ENCODE measurements at places on chromosomes 12 and 14.

GRCh38 chr12:111981987-111982386, 31.0 kb downstream of the TMEM116 start:
- no peak for DNase-seq

DNA sequence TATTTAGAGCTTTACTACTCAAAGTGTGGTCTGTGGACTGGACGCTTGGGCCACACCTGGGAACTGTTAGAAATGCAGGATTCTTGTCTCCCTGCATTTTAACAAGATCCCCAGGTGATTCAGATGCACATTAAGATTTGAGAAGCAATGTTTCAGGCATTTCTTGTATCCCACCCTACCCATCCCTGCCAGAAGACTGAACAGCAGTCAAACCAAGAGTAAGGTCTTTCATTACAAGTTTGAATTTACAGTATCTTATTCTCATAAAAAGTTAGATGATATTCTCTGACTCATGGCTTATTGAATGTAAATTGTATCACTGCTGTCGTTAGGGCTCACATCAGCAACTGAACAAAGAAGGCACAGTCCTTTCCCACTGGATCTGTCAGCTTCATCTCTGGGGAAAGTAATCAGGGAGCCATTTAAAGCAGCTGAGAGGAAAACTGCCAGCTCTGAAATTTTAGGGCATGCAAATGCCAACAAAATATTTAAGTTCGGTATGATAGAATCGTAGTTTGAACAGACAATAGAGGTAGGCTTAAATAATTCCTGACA, 141.1 kb downstream of the AKAP6 start:
- no peak for DNase-seq

DNA sequence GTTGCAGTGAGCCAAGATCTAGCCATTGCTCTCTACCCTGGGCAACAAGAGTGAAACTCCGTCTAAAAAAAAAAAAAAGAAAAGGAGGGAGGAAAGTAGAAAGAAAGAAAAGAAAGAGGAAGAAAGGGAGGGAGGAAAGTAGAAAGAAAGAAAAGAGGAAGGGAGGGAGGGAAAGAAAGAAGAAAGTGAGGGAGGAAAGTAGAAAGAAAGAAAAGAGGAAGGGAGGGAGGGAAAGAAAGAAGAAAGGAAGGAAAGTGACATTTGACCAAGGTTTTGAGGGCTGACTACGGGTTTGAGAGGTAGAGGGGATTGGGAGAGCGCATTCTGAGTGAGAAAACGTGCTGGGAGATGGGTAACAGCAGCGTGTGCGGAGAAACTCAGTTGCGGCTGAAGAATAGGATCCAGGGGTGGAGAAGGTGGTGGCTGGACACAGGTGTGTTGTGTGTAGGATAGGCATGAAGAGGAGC, 521 bp upstream of the PAPLN start:
- no peak for DNase-seq

- DNase-seq = no peak
These were observed 69.1 kb upstream of the NAP1L1 start for GRCh38 chr12:76153616-76154015.

DNA sequence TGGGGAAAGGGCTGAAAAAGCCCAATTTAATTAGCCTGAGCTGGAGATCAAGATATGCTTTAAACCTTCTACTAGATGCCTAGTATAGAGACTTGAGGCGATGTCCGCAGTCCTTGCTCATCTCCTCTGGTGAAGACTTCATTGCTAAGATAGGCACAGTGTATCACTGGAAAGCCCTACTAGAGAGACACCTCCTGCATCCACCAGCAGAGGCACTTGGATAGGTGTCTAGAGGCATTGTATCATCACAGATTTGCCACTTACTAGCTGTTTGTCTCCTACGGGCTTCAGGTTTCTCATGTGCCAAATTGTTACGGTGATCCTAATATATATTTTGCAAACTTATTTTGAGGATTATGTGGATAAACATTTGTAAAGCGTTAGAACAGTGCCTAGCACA, 1048.5 kb downstream of the GALC start:
- DNase-seq = peak; percentile 1

DNA sequence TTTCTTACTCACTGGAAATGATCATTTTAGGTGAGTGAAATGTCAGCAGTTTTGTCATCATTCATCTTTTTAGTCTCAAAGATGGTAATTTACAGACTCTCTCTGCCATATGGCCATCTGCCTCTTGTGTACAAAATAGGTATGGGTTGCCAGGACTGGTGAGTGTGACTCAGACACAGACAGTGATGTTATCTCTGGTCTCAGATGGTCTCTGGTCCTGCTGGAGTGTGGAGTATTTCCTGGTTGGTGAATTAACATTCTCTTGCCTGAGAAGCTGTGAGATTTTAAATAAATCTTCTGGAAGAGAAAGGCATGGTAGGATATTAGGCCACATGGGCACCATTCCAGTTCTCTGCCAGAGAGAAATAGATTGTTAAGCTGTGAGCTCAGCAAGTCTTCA, 207.0 kb downstream of the ATP23 start:
- no peak for DNase-seq

- DNase-seq = no peak
These were observed 1.2 kb upstream of the MED13L start for GRCh38 chr12:116278667-116279066.

GRCh38 chr12:116466536-116466935, 92.6 kb upstream of the MAP1LC3B2 start:
- no peak for DNase-seq

DNA sequence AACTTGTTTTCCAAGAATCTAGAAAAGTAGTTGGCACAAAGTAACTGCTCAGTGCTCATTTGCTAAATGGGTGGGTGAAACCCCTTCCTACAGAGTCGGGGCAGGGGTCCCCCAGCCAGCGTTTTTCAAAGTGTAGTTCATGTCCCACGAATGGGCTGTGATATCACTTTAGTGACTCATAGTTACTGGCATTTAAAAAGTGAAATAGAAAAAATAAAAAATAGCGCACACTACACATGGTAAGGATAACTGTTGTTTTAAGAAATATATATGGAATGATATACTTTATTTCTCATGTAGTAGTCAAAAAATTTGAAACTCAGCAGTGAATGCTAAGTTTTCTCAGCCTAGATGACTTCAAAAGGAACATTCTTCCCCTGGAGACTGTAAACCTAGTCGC, 250.4 kb downstream of the CHST11 start:
- DNase-seq = no peak

DNA sequence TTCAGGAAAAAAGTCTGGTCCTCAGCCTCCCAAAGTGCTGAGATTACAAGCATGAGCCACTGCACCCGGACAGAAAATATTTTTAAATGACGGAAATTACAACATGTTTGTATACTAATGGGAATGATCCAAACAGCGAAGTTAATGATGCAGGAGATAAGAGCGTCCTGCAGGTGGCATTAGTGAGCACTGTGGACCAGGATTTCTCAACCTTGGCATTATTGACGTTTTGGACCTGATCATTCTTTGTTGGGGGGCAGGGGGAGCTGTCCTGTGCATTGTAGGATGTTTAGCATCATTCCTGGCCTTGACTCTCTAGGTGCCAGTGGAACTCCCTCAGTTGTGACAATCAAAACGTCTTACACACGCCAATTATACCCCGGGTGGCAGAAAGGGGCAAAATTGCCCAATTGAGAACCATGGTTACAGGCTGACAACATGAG, 34.1 kb downstream of the SCFD1 start:
- DNase-seq = peak; percentile 33

DNA sequence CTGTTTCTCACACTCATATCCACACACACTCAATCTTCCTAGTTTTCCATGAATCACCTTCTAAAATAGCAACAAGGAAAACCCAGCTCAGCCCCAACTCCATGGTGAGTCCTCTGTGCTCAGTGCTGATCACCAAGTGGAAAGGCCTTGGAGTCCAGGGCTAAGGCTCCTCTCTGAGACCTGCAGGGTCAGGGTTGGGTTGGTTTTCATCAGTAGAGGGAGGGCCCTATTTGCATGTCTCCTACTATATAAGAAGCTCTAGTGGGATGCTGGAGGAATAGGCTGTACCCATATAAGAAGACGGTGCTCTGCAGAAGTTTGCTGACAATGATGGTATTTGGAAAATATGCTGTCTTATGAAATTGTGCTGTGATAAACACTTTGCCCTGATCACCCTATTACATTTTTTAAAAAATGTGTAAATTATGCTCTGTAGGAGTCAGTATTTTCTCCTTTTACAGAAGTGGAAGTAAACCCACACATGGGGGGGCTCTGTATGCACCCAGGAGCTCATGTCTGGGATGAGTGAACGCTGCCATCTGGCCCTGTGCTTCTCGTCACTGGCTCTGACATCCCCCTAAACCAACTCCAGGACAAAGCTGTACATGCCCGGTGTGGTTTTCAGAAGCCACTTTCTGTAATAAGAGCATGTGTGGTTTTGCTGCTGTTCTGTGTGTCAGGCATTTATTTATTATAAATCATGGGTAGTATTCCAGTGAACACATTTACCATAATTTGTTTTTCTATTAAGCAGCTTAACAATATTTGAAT, 536.3 kb downstream of the TMEM121 start:
- no peak for DNase-seq

DNA sequence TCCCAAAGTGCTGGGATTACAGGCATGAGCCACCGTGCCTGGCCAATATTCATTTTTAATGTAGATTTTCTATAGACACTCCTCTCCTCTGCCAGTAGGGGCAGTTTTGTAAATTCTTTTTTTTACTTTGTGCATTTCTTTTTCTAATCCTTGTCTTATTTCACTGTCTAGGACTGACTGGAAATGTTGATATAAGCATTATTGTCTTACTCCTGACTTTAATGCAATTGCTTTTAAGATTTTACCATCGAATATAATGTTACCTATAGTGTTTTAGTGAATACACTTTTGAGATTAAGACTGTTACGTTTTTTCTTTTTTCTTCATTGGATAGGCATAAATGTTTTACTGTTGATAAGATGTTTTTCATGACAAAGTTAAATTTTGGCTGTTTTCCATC, 35.4 kb upstream of the EMP1 start:
- no peak for DNase-seq

GRCh38 chr14:104438166-104438887, 141.2 kb upstream of the C14orf180 start:
- DNase-seq = no peak

GRCh38 chr12:80412343-80412953, 31.6 kb upstream of the PTPRQ start:
- peak; percentile 77 for DNase-seq

DNA sequence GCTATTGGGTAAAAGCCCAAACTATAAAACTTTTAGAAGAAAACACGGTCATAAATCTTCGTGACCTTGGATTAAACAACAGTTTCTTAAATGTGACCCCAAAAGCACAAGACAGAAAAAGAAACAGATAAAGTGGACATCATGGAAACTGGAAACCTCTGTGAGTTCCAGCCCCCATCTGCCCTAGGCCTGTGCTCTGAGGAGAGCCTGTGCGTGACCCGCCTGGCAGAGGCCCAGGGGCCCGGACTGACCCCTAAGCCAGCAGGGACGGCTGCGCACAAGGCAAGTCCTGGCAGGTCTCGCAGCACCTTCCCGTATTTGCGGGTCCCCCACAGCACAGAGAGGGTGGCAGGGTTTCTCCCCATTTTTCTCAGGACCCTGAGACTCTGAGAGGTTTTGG, 76.0 kb downstream of the CHGA start:
- DNase-seq = no peak

DNA sequence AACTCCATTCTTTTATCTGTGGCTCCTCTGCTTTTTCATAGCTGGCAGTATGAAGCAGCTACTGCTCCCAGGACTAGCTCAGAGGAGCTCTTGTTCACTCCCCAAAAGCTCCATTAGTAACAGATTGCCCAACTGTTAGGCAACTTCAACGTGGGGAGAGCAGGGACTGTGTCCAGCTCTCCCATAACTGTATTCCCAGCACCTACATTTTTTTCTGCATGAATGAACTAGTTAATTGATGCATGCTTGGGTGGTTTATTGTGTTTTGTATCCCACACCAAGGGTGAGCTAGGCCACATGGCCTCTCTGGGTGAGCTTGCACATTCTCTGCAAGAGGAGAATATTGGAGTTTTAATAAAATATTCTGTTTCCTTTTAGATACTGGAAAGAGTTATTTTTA, 15.2 kb downstream of the STON2 start:
- DNase-seq = peak; percentile 30

- DNase-seq = no peak
These were observed 20.3 kb upstream of the DHRS4 start for GRCh38 chr14:23933108-23933741.

DNA sequence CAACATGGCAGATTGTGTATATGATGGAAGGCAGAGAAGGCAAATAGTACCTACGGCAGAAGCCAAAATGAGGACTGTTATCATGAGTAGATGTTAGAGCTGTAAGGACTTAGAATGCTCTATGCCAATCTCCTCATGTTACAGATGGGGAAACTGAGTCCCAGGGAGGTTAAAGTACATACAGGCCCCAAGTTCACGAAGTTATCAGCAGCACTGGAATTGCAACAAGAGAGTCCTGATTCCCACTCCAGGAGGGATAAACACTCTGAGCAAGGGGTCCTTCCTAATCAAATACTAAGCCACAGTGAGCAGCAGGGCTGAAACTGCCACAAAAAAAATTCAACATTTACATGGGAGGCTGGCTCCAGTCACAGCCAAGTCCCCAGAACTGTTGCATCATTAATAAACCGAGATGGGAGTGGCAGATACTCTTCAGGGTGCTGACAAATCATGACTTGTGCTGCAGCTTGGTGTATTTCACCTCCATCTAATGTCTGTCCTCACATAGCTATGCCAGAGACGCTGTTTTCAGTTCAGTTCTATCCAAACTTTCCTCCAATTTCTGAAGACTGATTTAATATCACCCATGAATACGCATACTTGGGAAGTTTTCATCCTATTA, 24.2 kb downstream of the NUAK1 start:
- DNase-seq = no peak

DNA sequence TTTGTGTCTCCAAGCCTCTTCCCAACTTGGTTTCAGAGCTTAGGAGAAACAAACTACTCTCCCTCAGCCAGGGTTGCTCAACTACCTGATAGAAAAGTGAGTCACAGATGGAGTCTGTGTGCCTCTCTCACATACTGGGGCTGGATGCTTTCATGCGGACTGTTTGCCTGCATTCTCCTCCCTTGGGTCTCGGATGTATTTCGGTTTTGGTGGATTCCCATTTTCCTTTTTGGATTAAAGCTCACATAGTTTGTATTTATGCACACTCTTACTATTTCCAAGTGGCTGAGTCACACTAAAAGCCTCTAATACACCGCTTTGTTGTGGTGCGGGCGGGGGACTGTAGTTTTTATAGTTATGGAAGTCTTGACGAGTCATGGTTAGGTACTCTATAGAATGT, 505.4 kb downstream of the LRFN5 start:
- no peak for DNase-seq

DNA sequence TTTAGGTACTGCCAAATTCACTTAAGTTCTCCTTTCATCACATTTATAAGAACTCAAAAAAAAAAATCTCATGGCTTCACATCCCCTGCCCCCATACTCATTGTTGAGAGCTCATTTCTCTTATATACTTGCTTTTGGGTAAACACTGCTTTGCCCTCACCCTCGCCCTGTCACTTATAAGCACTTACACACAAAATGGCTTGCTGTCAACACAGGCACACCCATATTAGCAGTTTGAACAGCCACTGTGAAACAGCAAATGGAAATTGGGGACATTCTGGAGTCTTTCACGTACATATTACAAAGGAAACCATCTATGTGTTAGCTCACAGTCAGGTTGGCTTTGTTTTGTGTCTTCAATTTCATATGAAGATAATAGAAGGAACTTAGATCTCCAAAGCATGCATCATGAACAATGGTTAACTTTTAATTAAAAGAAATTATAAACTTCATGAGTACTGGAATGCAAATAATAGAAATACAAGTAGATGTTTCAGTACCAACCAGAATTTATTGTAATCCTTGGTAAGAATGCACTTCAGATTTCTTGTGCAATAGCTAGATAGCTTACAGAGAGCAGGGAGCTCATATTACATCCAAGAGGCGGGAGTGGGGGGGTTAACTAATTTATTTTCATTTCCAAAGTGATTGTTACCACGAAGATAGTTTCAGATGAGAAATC, 272.2 kb downstream of the ALG10B start:
- DNase-seq = no peak
